ENCODE measurements at places on chromosomes 11 and 22.

DNA sequence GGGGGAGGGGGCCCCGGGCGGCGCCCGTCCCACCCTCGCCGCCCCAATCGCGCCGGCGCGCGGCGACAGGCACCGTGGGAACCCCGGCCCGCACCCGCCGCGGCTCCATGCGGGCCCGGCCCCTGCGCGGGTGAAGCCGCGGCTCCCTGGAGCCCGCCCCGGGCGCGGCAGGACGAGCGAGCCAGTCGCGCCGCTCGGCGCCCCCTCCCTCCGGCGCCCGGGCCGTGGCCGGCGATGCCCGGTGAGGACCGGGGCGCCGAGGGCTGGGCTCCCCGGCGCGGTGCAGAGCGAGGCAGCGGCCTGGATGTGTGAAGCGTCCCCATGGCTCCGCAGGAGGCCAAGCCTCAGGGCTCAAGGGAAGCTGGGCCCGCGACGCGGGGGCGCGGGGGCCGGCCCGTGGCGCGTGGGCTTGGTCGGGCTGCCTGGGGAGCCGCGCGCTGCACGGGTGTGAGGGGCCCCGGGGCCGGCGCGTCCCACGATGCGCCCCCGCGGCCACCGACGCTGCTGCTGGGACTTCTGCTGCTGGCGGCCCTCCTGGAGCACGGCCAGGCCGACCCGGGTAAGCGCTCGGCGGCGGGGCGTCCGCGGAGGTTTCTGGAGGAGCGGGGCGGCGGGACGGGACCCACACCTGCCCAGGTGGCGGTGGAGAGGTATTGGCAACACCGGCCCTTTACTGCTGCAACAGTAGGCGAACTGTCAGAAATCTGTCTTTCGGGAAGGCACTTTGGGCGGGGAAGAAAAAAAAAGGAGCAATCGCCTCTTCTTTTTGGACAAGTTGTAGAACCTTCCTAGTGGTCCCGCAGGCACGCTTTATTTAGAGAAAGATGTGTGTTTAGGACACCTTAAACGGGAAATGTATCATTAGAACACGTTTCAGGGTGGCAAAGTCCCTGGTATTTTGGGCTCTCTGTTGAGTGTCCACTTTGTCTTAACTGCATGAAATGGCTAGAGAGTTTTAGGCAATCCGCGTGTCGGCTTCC lies 119.4 kb downstream of the HIPK3 start:
- H3K27me3 ChIP-seq = peaks cover 29% of the 10 kb centered on the region
- no peaks in the 10 kb centered on the region for H3K4me1 ChIP-seq
- no peak for DNase-seq

GRCh38 chr22:30640361-30640760 lies 4.8 kb downstream of the SLC35E4 start:
- H3K27ac ChIP-seq = no peak overlapping the region
- no peaks in the 10 kb centered on the region for H3K36me3 ChIP-seq
- no peaks in the 10 kb centered on the region for H3K27me3 ChIP-seq
- H3K4me1 ChIP-seq = peaks cover 22% of the 10 kb centered on the region
- H3K4me3 ChIP-seq = no peak overlapping the region
- DNase-seq = no peak

DNA sequence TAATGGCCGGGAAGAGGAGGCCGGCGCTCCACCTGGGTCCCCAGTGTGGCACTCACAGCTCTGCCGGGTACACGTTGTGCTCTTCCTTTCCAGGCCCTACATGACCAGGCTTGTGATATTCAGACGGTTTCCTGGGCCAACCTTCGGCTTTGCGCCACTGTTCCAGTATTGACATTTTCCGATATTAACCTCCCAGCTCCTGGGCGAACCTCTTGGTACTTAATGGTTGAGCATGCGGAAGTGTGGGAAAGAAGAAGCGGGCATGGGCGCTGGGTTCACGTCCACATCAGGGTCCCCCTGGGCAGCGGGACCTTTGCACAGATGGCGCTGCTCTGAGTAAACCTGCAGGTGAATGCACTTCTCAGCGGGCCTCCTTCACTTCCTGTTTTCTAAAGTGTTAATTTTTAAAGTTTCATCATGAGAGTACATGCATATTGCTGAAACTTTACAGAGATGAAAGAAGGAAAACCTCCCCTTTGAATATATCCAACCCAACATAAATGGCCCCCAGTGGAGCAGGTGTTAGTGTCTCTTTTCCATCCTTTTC lies 286.7 kb downstream of the TBC1D22A start:
- no peak overlapping the region for H3K4me3 ChIP-seq
- H3K4me1 ChIP-seq = no peaks in the 10 kb centered on the region
- no peak overlapping the region for H3K27ac ChIP-seq
- H3K36me3 ChIP-seq = peaks cover 10% of the 10 kb centered on the region

GRCh38 chr11:71282581-71283351 lies 30.4 kb upstream of the SHANK2 start:
- no peak for DNase-seq
- no peaks in the 10 kb centered on the region for H3K4me1 ChIP-seq
- no peaks in the 10 kb centered on the region for H3K27me3 ChIP-seq
- no peaks in the 10 kb centered on the region for H3K36me3 ChIP-seq
- no peak overlapping the region for H3K4me3 ChIP-seq

GRCh38 chr22:22571429-22571828 lies 12.4 kb upstream of the PRAME start:
- H3K4me3 ChIP-seq = no peak overlapping the region
- H3K4me1 ChIP-seq = no peaks in the 10 kb centered on the region
- H3K27ac ChIP-seq = no peak overlapping the region
- H3K27me3 ChIP-seq = peaks cover 2% of the 10 kb centered on the region
- H3K36me3 ChIP-seq = no peaks in the 10 kb centered on the region

- no peak overlapping the region for H3K27ac ChIP-seq
- no peaks in the 10 kb centered on the region for H3K36me3 ChIP-seq
- no peaks in the 10 kb centered on the region for H3K27me3 ChIP-seq
- DNase-seq = no peak
- H3K4me1 ChIP-seq = peaks cover 12% of the 10 kb centered on the region
Observed at GRCh38 chr11:59766542-59767224, 11.5 kb downstream of the STX3 start.

- no peak for DNase-seq
- peaks cover 29% of the 10 kb centered on the region for H3K4me1 ChIP-seq
- H3K36me3 ChIP-seq = no peaks in the 10 kb centered on the region
- peaks cover 3% of the 10 kb centered on the region for H3K27me3 ChIP-seq
Observed at GRCh38 chr11:114317787-114318137, 21.6 kb downstream of the NNMT start.

GRCh38 chr22:23122992-23123803 lies 18.6 kb downstream of the RSPH14 start:
- H3K27me3 ChIP-seq = no peaks in the 10 kb centered on the region
- H3K4me1 ChIP-seq = peaks cover 13% of the 10 kb centered on the region
- no peak overlapping the region for H3K27ac ChIP-seq
- H3K4me3 ChIP-seq = no peak overlapping the region
- DNase-seq = no peak

- DNase-seq = no peak
- no peak overlapping the region for H3K27ac ChIP-seq
- no peaks in the 10 kb centered on the region for H3K36me3 ChIP-seq
Observed at GRCh38 chr22:32020117-32020516, 22.9 kb upstream of the SLC5A1 start.

DNA sequence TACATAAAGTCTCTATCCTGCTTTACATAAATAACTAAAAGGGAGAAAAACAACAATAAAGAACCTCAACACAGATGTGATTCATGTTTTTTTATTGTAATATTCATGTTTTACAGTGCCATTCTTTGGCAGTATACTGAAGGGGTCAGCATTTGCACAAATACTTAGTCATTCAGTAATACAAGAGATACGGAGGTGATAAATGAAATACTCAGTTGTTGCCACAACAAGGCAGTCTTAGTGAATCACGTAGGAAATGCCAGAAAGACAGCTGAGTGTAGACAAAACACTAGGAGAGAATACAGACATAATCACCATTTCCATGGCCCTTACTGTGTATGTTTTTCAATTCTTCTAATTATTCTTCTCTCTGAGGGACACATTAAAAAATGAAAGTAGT lies 910.4 kb downstream of the METTL15 start:
- H3K36me3 ChIP-seq = no peaks in the 10 kb centered on the region
- H3K4me3 ChIP-seq = no peak overlapping the region
- DNase-seq = no peak
- H3K4me1 ChIP-seq = no peaks in the 10 kb centered on the region
- H3K27me3 ChIP-seq = no peaks in the 10 kb centered on the region

DNA sequence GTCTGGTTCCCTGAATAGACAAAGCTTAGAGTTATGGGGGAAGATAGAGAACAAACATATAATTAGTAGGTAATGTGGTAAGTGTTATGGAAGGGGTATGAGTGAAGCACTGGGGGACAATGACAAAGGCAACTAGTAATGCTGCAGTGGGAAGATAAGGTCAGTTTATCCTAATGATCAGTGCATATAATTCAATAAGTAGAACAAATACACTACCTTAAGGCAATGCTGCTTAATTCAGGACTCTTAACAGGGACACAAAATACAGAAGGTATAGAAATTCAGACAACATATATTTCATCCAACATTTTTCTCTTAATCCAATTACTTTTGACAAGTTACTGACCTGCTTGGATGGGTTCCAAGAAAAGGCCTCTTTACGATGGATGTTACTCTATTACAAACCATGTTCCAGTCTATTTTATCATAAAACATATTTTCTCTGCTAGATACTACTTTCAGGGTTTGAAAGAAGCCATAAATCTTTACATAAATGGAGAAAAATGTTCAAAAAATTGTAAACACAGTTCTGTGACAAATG lies 1186.2 kb downstream of the LRRC4C start:
- H3K4me3 ChIP-seq = no peak overlapping the region
- no peaks in the 10 kb centered on the region for H3K4me1 ChIP-seq
- no peak overlapping the region for H3K27ac ChIP-seq
- no peak for DNase-seq
- no peaks in the 10 kb centered on the region for H3K27me3 ChIP-seq

DNA sequence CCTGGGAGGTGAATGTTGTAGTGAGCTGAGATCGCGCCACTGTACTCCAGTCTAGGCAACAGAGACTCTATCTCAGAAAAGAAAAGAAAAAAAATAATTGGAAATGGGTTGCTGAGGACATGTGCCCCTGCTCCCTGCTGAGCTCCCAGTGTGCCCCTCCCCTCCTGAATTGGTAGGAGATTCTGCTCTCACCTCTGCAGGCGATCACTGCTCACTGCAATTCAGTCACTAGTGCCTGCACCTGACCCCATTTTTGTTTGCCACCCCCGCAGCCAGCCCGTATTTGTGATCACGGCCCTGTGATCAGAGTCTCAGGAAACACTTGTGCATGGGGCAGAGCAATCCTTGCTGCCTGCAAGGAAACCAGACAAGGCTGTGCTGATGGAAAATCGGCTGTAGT lies 16.3 kb upstream of the SEC14L3 start:
- H3K27me3 ChIP-seq = peaks cover 1% of the 10 kb centered on the region
- no peaks in the 10 kb centered on the region for H3K36me3 ChIP-seq
- no peak overlapping the region for H3K27ac ChIP-seq
- DNase-seq = no peak
- H3K4me1 ChIP-seq = peaks cover 3% of the 10 kb centered on the region

- H3K27me3 ChIP-seq = no peaks in the 10 kb centered on the region
- DNase-seq = no peak
- no peaks in the 10 kb centered on the region for H3K4me1 ChIP-seq
- H3K4me3 ChIP-seq = no peak overlapping the region
- H3K27ac ChIP-seq = no peak overlapping the region
Observed at GRCh38 chr11:17802491-17802890, 67.9 kb downstream of the KCNC1 start.

DNA sequence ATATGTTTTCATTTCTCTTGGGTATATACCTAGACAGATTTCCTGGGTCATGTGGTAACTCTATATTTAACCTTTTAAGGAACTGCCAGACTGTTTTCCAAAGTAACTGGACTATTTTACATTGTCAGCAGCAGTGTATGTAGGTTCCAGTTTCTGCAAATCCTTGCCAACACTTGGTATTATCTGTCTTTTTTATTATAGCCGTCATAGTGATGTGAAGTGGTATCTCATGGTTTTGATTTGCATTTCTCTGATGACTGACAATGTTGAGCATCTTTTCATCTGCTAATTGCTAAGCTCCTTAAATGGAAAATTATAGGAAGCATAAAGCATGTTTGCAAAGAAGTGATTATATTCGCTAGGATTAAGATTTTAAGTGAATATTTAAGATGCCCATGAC lies 13.9 kb downstream of the NNMT start:
- no peak overlapping the region for H3K27ac ChIP-seq
- no peak overlapping the region for H3K4me3 ChIP-seq
- H3K4me1 ChIP-seq = no peaks in the 10 kb centered on the region
- H3K36me3 ChIP-seq = no peaks in the 10 kb centered on the region
- DNase-seq = no peak

DNA sequence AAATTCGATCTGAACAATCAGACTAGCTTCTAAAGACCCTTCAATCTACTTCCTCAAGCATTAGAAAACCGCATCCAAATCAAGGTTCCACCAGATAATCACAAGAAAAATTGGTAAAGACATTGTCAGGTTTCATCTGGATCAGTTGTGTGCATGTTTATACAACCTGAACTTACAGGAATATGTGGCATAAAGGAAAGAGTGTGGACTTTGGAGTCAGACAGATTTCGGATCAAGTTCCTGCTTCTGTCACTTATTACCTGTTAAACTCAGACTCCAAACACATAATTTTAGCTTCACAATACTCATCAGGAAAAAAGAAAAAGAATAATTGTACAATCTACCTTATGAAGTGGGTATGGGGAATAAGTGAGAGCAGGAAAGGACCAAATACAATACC lies 80.5 kb downstream of the MPPED2 start:
- no peaks in the 10 kb centered on the region for H3K36me3 ChIP-seq
- DNase-seq = no peak
- no peak overlapping the region for H3K4me3 ChIP-seq
- H3K4me1 ChIP-seq = no peaks in the 10 kb centered on the region

GRCh38 chr11:117989351-117990102 lies 3.3 kb downstream of the IL10RA start:
- H3K27ac ChIP-seq = peak overlapping the region; percentile 55
- H3K27me3 ChIP-seq = no peaks in the 10 kb centered on the region
- peaks cover 72% of the 10 kb centered on the region for H3K36me3 ChIP-seq

GRCh38 chr11:126611438-126611837 lies 256.0 kb downstream of the ST3GAL4 start:
- DNase-seq = no peak
- no peaks in the 10 kb centered on the region for H3K36me3 ChIP-seq
- H3K4me3 ChIP-seq = no peak overlapping the region
- H3K27me3 ChIP-seq = no peaks in the 10 kb centered on the region
- no peaks in the 10 kb centered on the region for H3K4me1 ChIP-seq
- H3K27ac ChIP-seq = no peak overlapping the region

Data from CD4-positive, CD25-positive, alpha-beta regulatory T cell (primary cell).